ENCODE measurements at places on chromosomes 1 and 21. TPM values are rescaled to one million over a fixed set of nuclear protein-coding genes. Genes with fewer than 3 reads are reported as not detected.

Gene IL19
- not detected for total RNA-seq

Gene ATP6V1G3
- total RNA-seq: not detected

Gene SLC37A1
- total RNA-seq: 8.3 TPM

Gene C1QC
- total RNA-seq: not detected

Gene LAMC2
- total RNA-seq: 1.1 TPM

Gene SCNM1
- 26.8 TPM for total RNA-seq

Gene CNR2
- total RNA-seq: not detected

DNA sequence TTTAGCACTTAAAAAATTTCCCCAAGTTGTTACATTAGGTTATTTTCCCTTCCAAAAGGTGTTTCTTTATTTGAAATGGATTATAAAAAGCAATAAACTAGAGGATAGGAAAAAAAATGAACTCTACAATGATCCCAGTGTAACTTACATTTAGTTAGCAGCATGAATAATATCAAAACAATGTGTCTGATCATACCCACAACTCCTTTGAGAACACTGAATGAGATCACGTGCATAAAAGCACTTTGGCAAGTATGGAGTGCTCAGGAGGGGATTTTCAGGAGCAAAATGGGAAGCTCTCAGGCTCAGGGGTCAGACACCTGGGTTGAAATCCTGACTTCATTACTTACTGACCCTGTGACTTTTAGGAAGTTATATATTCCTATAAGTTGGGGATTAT is 369.7 kb upstream of the PROX1 start:
- DNase-seq: no peak

- DNase-seq: no peak
Measured at GRCh38 chr1:91499904-91500755, 521 bp upstream of the CDC7 start.

DNA sequence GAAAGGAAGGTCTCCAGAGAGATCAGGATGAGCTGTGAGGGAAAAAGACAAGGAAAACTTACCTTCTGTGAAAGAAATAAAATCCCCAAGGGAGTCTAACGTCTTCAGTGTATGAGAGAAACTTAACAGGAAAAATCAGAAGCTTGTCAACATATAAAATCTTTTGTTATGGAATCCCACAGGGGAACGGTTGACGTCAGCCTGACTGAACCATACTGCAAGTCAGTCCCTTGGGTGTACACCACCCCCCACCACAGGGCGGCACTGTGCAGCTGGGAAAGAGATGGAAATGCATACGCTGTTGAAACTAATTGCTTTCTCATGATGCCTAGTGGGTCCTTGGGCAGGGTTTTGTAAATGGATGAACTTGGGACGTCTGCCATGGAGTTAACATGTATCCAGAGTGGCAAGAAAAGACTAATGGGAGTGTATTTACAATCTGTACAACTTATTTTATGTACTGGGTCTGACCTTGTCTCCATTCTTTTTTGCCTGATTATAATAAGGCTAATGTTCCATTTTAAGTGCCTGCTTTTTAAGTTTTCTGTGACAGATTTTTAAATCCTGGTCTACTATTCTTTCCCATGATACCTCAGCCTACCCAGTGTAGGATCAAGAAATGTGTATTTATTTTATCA is 22.7 kb downstream of the UTP25 start:
- peak; percentile 87 for DNase-seq

GRCh38 chr1:203056516-203056915 is 29.3 kb downstream of the MYOG start:
- DNase-seq: no peak

- DNase-seq: no peak
Measured at GRCh38 chr1:5238351-5239130, 584.1 kb downstream of the AJAP1 start.

GRCh38 chr21:43574741-43575472 is 84.4 kb downstream of the HSF2BP start:
- DNase-seq: peak; percentile 66
